AML-193 (cell line): ENCODE measurements at places on chromosomes 5 and 9.

DNA sequence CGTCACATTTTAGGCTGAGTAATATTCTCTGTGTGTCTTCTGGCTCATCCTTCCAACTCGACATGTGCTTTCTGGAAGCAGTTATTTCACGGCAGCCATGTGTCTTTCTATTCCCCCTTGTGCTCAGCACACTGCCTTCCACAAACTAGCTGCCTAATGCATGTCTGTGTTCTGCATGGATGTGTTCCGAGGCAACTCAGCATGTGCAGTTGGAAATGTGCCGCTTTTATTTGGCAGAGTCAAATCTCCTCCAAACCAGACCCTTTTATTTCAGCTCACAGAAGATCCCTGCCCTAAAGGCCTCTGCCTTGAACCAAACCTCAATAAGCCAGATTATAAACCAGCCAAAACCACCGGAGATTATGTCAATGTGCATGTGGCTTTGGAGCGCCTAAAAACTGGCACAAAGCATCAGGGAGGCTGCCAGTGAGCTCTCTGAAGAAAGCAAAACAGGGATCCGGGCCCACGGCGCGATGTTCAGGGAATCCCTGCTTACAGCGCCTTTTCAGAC is 360.2 kb downstream of the DEPDC1B start:
- no peak for DNase-seq

GRCh38 chr9:117868594-117868993 is 164.4 kb downstream of the TLR4 start:
- no peak for DNase-seq

- no peak for DNase-seq
These were observed 211.7 kb upstream of the MVB12B start for GRCh38 chr9:126114850-126115460.

- no peak for DNase-seq
These were observed 6.9 kb upstream of the PTGDS start for GRCh38 chr9:136970361-136970760.

DNA sequence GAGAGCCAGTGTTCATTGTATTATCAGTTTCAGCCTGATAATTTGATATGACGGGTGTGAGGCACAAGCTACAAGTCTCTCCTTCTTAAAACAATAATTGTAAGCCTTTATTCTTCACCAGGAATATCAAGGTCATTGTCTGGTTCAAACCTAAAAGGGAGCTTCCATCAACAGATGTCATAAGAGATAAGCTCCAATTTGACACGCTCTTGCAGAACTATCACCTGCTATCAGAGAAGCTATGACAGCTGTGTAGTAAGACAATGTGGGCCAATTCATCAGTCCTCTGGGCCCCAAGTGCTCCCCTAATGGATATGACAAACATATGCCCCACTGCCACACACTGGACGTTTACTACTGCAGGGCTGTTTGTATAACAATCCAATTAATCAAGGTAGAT is 1010.2 kb upstream of the DMAC1 start:
- no peak for DNase-seq

- DNase-seq, result no peak
These were observed 6.8 kb upstream of the FCHSD1 start for GRCh38 chr5:141657937-141658545.

DNA sequence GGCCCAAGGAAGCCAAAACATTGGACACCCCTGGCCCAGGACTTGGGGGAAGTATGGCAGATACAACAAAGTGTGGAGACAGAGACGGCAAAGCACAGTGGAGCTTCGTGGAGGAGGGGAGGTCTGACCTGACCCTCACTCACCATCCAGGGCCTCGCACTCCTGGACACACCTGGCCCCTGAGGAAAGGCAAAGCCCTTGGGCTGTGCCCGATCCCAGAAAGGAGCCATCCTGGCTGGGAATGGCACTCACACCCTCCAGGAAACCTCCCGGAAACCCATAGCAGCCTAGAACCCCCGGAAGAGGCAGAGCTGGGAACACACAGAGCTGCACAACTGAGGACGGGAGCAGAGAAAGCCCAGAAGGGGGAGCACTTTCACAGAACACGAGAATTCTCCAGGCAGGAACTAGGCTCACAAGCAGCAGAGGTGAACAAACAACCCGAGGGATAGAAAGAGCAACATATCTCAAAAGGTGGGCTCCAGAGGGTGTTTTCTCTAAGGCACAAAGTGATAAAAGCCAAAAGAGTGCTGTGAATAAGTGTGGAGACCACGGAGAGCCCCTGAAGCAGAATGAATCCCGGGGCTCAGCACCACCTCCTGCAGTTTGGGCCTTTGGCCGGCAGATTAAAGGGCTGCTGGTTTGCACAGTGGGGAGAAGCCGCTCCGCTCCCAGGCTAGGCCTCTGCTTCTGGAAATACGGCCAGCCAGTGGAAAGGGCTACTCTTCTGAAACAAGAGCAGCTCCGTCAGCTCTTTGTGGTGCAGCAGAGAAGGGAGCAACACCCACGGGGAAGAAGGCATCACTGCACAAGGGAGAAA is 108.2 kb downstream of the UBE2R2 start:
- DNase-seq, result peak; percentile 19

GRCh38 chr5:123845356-123846100 is 333.6 kb downstream of the CSNK1G3 start:
- DNase-seq, result no peak

- no peak for DNase-seq
These were observed 169.4 kb downstream of the IRX2 start for GRCh38 chr5:2582106-2582505.

DNA sequence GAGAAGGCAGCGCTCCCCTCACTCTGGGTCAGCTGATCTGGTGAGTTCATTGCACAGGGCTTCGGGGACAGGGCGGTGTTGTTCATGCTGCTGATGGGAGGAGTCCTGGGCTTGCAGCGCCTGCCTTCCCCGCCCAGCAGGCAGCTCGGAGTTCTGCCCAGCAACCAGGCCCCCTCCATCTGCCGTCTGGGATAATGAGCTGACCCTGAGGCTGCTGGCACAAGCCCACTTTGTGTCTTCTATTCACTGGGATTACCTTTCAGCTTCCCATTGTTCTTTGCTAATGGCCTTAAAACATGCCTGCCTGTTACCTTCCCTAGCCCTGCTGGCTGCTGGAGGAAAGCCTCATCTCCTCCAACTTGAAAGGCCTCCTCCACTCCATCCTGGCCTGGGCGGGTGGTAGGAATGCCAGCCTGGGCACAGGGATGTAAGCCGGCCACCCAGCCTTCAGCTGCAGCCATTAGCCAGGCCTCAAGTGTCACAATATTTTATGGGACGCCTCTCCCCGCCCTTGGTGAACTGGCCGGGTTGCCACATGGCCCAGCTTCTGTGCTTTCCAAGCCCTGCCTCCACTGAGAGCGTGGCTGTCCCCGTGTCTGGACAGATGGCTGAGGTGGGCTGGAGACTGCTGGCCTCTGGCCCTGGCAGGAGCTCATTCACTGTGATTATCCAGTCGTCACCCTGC is 70.4 kb downstream of the GADD45G start:
- DNase-seq, result no peak

DNA sequence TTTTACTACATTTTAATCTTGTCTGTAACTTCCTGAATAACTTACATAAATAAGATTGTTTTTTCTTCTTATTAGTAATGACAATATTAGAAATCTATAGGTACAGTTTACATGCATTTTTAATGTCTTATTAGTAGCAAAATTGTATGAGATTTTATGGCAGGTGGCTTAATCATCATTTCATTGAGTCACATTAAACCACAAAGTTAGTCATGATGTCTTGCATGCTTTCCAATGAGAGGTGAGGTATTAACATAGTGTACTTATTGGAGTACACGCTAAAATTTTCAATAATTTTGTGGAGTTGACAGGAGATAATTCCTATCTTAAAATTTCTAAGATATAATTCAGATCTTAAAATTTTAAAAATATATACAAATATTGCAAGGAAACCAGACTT is 989.6 kb upstream of the ARRDC3 start:
- DNase-seq, result no peak

DNA sequence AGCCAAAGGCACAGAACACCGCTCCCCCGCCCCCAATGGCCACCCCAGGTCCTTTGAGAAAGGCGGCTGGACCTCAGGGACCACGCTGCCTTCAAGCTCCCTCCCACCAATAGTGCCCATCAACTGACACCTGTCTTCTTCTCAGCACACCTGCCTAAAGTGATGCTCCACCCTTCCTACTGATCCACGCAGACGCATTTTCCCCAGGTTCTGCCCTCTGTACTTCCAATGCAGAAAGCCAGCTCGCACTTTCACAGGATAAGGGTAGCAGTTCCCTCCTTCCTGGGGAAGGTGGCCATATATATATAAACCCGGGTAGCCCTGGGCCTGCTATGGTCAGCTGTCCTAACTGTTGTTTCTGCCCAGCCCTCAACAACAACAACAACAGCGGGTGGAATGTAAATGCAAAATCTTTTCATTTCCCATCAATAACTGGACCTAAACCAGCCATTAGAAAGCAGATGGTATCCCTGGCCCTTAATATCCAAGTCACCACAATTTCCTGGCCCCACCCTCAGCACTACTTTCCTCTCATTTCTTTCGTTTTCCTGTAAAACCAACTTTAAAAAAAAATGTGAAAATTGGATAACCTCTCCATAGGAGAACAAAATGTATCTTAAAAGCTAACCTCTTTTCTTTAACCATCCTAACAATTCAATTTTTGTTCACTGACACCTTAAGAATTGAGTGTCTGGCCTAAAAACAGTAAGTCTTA is 1.7 kb downstream of the GOLM1 start:
- DNase-seq, result no peak

- DNase-seq, result no peak
These were observed 119.5 kb upstream of the ZNF618 start for GRCh38 chr9:113756476-113757192.

DNA sequence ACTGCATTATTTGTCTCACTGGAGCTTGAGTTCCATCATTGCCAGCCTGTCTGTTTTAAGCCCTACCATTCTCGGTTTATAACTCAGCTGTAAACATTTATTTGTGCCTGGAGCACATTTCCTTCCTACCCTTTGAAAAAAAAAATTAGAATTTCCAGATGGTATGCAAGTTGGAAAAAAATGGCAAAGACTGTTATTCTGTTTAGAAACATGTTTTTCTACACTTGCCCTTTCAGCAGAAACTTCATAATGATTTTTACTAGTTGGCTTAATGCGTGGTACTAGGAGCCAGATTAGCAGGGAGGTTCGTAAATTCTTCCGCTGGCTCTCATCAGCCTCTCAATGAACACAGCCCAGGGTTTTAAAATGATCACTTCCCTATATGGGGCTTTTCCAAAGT is 238.8 kb upstream of the WWC1 start:
- no peak for DNase-seq

GRCh38 chr5:15234911-15235310 is 265.1 kb upstream of the FBXL7 start:
- no peak for DNase-seq

DNA sequence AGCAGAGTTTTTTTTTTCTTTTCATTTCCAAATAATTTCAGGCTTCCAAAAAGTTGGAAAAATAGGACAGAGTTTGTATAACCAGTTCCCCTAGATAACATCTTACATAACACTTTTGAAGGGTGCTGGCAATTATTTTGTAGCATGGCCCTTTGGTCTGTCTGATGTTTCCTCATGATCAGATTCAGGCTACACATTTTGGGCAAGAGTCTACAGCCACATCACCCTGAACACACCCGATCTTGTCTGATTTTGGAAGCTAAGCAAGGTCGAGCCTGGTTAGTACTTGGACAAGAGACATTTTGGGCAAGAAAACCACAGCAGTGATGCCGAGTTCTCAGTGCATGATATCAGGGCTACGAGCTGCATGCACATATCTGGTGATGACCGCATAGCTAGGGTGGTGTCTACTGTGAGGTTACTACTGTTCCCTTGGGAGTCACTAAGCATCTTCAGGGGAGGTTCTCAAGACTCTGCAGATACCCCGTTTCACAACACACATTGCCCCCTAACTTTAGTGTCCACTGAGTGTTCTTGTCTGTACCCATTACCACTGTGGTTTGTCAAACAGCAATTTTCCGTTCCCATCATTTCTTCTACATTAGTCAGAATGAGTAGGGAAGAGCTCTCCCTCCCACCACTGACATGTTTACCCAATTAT is 86.2 kb downstream of the TTC39B start:
- no peak for DNase-seq

- no peak for DNase-seq
These were observed 39.8 kb downstream of the ANXA2R start for GRCh38 chr5:43000111-43000840.

DNA sequence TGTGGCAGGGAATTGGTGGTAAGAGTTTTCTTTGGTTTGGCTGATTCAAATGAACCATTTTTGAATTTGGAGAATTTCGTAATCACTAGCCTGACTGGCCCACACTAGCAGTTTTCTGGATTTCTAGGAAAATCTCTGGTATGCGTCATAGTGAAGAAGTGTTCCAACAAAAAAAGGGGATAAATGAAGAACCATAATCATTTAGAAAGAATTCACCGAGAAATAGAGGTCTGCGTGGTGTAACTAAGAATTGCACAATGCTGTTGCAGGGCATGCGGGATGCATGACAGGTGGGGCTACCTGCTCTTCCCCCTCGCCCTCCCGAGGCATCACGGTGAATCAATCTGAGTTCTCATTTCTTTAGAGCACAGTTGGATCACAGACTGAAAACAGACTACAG is 232.3 kb upstream of the PAPPA start:
- DNase-seq, result no peak

DNA sequence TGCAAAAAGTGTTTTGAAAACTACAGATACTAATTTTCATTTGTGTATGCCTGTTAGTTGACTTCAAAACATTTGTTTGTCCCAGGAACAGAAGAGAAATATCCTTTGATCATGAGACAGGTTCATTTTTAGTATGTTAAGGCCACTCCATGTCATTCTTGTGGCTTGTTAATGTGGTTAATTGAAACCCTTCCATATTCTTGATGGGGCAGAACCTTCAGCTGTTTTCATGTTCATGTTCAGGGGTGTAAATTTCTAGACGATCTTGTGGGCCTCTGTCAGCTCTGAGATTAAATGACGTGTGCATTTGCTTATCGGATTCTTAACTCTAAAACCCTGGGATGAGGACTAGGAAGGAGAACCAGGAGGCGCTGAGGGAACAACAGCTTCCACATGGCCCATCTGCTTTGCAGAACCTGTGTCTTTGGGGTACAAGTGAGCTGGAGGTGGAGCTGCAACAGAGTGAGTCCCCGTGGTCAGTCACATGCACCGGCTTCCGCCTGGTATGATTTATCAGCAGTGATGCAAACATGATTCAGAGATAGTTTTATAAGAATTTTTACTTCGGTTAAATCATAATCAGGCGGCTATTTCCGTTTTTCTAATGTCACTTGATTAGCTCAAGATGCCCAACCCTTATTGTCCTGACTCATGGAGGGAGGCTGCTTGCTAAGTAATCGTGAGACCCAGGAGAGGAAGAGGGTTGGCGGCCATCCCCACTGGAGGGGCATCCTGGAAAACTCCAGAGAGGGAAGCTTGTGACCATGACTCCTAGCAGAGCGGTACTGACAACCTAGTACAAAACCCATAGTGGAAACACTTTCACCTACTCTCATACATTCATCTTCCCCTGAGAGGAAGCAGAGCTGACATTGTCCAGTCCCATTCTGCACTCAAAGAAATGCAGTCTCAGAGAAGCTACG is 138.4 kb downstream of the C9orf152 start:
- DNase-seq, result no peak

- DNase-seq, result no peak
These were observed 20.3 kb downstream of the OSTF1 start for GRCh38 chr9:75108571-75108970.
